ENCODE measurements at places on chromosomes 6 and 20. TPM values are rescaled to one million over a fixed set of nuclear protein-coding genes. Genes with fewer than 3 reads are reported as not detected.

The ADGRF5 gene
- 0.21 TPM for total RNA-seq

DNA sequence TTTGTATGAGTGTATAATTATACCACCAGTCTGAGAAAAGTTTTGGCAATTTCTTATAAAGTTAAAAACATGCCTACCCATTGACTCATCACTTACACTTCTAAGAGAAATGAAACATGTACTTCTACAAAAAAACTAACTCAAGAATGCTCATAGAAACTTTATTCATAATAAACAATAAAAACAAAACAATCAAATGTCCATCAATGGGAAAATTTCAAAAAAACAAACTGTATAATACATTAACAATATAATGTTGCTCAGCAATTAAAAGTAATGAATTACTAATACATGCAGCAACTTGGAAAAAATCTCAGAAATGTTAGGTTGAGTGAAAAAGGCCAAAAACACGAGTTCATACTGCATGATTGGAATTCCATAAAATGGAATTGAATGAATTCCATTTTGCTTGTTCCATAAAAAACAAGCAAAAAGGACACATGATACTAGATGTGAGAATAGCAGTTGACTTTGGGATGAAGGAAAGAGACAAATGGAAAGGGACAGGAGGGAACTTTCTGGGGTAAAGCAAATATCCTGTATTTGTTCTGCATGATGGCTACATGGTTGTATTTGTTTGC, 726.6 kb downstream of the RFPL4B start:
- DNase-seq: peak; percentile 51

- peak; percentile 84 for DNase-seq
Measured at GRCh38 chr6:135922174-135922573, 70.7 kb downstream of the PDE7B start.

The GPR63 gene
- total RNA-seq: 1.3 TPM

GRCh38 chr6:111658462-111659154, 52.9 kb upstream of the TRAF3IP2 start:
- peak; percentile 35 for DNase-seq

The SLC16A10 gene
- not detected for total RNA-seq

The PTGIS gene
- total RNA-seq: not detected

- DNase-seq: no peak
Measured at GRCh38 chr6:132065556-132065955, 114.4 kb upstream of the CCN2 start.

The KCNG1 gene
- 5.2 TPM for total RNA-seq

The SIRPB2 gene
- total RNA-seq: not detected

The TCP11 gene
- not detected for total RNA-seq
